ENCODE measurements at places on chromosomes 12 and 14. TPM values are rescaled to one million over a fixed set of nuclear protein-coding genes. Genes with fewer than 3 reads are reported as not detected.

GLTP gene
- total RNA-seq = 58.4 TPM

GSG1 gene
- total RNA-seq = 2.5 TPM

AICDA gene
- not detected for total RNA-seq

DCD gene
- not detected for total RNA-seq

IPO4 gene
- 36.7 TPM for total RNA-seq

HOXC13 gene
- total RNA-seq = not detected

DLGAP5 gene
- 40.3 TPM for total RNA-seq

SCAF11 gene
- 90.3 TPM for total RNA-seq

VPS33A gene
- total RNA-seq = 20.3 TPM

FSCB gene
- total RNA-seq = not detected

CAND1 gene
- total RNA-seq = 91.4 TPM

CCDC38 gene
- total RNA-seq = not detected

TAS2R30 gene
- 7.2 TPM for total RNA-seq

PMCH gene
- not detected for total RNA-seq

RABGGTA gene
- 27.2 TPM for total RNA-seq

CCDC197 gene
- total RNA-seq = not detected

PTPRO gene
- 0.18 TPM for total RNA-seq

KMT2D gene
- total RNA-seq = 6.6 TPM

MTA1 gene
- 19.4 TPM for total RNA-seq

TRAF3 gene
- 25.3 TPM for total RNA-seq

SYT1 gene
- 3.0 TPM for total RNA-seq

ASCL1 gene
- not detected for total RNA-seq

MIPOL1 gene
- 5.9 TPM for total RNA-seq

GNPNAT1 gene
- 19.4 TPM for total RNA-seq

ALKBH1 gene
- 10.8 TPM for total RNA-seq

DAAM1 gene
- total RNA-seq = 10.3 TPM

GNG2 gene
- total RNA-seq = 18.6 TPM

CD69 gene
- not detected for total RNA-seq

ARID2 gene
- 28.1 TPM for total RNA-seq

TULP3 gene
- total RNA-seq = 31.1 TPM

ERP29 gene
- 30.3 TPM for total RNA-seq

KLRC3 gene
- not detected for total RNA-seq

Data from IMR-90 (cell line).